Dermis lymphatic vessel endothelial cell (primary cell): ENCODE measurements at places on chromosomes 6 and 20. TPM values are rescaled to one million over a fixed set of nuclear protein-coding genes. Genes with fewer than 3 reads are reported as not detected.

Gene ARFGEF3
- total RNA-seq: 1.7 and 2.5 TPM in 2 replicates

Gene COL21A1
- 5.2 and 6.6 TPM in 2 replicates for total RNA-seq

Gene UFL1
- 24.2 and 27.2 TPM in 2 replicates for total RNA-seq

Gene ACTL10
- total RNA-seq: 0.87 and 0.95 TPM in 2 replicates

Gene SAMD5
- 0.43 and 2.4 TPM in 2 replicates for total RNA-seq

Gene CST1
- not detected in 2 replicates for total RNA-seq

Gene MYBL2
- total RNA-seq: 1.8 and 2.6 TPM in 2 replicates

Gene KCNB1
- not detected in 2 replicates for total RNA-seq

Gene MLIP
- 1.5 TPM in 2 replicates for total RNA-seq

Gene LEMD2
- total RNA-seq: 35.1 and 38.8 TPM in 2 replicates

Gene MRAP2
- 6.4 and 8.9 TPM in 2 replicates for total RNA-seq

Gene SPATS1
- 0.09 TPM in 1 of 2 replicates, not detected in the other for total RNA-seq

Gene HNF4A
- not detected in 2 replicates for total RNA-seq

Gene SCRT2
- not detected in 2 replicates for total RNA-seq

Gene TRAPPC3L
- 0.11 and 0.34 TPM in 2 replicates for total RNA-seq

Gene ID4
- 0.17 and 0.76 TPM in 2 replicates for total RNA-seq

Gene RAMACL
- 2.3 and 3.6 TPM in 2 replicates for total RNA-seq

Gene FOXC1
- 4.0 and 4.4 TPM in 2 replicates for total RNA-seq
